ENCODE measurements at places on chromosomes 5 and 9.
A peak's percentile ranks its signal among the peaks of the same experiment; 100 is the strongest.

GRCh38 chr5:35860686-35861085 lies 4.0 kb downstream of the IL7R start:
- no peak for DNase-seq

- DNase-seq, result no peak
These were observed 144.6 kb downstream of the CCDC171 start for GRCh38 chr9:15697446-15697851.

GRCh38 chr5:1152156-1152555 lies 40.3 kb upstream of the SLC12A7 start:
- DNase-seq, result no peak

DNA sequence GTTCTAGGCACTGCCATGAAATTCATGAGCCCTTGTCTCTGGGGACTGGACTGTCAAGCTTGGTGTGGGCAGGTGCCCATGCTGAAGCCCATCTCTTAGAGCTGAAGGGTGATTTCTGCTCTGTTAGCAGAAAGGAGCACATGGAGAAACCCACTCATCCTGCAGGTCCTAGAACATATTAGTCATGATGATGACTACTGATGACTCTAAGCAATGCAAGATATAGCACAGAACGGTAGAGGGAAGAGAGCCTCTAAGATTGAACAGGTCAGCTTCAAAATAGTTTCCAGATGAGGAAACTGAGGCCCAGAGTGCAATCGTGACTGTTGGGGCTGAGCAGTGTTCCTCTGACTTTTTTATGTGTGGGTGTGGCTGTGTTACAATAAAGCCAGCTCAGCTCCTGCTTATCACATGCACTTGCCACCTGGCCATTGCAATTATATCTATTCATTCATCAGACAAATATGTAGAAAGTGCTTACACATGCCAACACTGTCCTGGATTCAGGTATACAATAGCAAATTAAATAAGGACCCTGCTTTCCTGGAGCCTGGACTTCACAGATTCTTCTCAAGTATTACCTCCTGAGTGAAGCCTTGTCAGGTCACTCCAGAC lies 140.2 kb upstream of the BRINP1 start:
- DNase-seq, result no peak

DNA sequence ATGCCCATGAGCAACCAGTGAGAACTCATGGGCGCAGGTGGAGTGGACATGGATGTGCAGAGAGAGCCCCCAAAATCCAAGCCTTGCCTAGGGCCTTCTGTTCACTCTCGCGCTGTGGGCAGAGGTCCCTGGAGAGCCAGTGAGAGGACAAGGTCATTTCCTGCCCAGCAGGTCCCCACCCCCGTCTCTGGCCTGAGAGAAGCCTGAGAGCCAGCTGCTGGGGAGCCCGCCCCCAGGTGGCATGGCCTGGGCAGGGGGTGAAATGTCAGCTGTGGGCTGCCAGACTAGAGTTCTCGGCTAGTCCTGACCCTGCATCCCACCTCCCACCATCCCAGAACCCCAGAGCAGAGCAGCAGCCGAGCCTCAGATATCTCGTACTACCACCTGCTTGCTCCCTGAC lies 85.3 kb downstream of the BARX1 start:
- no peak for DNase-seq

DNA sequence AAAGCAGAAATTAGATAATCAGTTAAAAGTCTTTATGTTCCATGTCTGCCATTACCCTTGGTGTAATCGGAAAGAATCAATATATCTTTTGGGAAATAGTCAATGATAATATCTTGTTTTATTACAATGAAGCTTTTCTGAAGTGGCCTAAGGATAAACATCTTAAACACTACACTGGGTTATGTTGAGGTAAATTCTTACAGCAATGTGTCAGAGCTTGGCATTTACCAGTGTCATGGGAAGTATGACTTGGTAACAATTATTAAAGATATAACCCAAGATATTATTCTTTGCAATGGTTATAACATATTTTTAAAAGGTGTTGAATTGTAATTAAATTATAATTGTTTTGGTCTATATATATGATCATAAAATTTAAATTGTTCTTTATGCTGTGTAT lies 84.7 kb downstream of the CFAP95 start:
- DNase-seq, result no peak

DNA sequence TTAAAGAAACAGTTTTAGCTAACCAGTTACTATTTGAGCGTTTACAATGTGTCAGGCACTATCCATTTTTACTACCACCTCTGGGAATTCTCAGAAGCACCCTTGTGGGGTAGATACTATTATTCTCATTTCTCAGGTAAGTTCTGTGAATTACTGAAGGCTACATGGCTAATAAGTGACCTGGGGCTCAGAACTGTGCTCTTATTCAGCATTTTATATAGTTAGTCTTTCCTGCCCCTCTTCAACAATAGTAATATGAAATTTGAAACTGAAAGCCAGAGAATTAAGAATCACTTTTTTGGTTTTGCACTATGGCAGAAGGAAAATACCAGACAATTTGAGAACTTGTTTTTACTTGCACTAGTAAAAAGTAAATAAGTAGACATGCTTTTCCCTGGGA lies 11.8 kb downstream of the ELL2 start:
- DNase-seq, result no peak

GRCh38 chr9:120486347-120486746 lies 93.6 kb downstream of the CDK5RAP2 start:
- no peak for DNase-seq

GRCh38 chr9:79061752-79062616 lies 509.8 kb upstream of the TLE4 start:
- DNase-seq, result no peak

GRCh38 chr9:14883310-14883944 lies 26.8 kb downstream of the FREM1 start:
- no peak for DNase-seq

- no peak for DNase-seq
These were observed 12.4 kb upstream of the TYRP1 start for GRCh38 chr9:12680757-12681156.

- DNase-seq, result no peak
These were observed 61.9 kb upstream of the RAPGEF1 start for GRCh38 chr9:131801810-131802209.

DNA sequence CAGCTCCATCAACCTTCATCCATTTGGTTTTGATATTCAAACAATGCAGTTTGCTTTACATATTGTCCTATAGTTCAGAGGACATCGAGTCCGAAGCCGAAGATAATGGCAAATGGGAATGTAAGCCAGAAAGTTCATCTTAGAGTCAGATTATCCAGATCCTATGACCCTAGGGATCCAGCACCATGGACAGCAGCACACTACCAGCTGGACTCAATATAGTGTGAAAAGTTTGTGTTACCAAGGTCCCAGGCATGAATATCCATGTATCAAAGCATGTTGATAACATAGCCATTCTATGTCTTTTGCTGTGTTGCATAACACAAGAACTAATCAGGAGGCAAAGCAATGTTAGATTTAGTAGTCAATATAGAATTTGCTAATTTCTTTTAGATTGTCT lies 46.3 kb downstream of the FSTL4 start:
- DNase-seq, result peak; percentile 28

GRCh38 chr5:38751103-38751502 lies 94.7 kb upstream of the OSMR start:
- no peak for DNase-seq

DNA sequence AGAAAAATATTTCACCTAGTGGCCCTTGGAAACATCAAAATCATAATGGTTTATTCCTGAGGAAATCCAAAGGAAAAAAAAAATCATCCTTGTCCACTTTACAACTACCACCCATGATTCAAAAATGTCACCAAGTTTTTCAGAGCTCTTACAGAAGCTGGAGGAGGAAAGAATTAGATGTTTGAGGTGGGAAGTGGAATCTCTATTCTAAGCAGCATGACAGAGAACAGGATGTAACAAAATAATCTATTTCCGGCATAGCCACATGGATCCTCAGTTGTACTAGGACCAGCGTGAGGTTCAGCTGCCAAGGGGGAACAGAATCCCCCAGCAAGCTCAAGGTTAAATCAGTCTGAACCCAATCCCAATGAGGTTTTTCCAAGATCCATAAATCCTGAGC lies 40.2 kb downstream of the FBXW11 start:
- no peak for DNase-seq

All from right kidney (tissue), 9 donors.